A549 treated with ZK216348 at 1 μM for 4 hours (cell line): ENCODE measurements at places on chromosomes 7 and 10. TPM values are rescaled to one million over a fixed set of nuclear protein-coding genes. Genes with fewer than 3 reads are reported as not detected.

Gene FAM13C
- not detected in 5 replicates for total RNA-seq

Gene TMEM178B
- total RNA-seq: 1.1 to 2.6 TPM (median 1.5 TPM) in 5 replicates

Gene CPN1
- 0.16 to 0.28 TPM (median 0.22 TPM) in 4 of 5 replicates, not detected in the other for total RNA-seq

Gene ACSM6
- not detected in 5 replicates for total RNA-seq

Gene PTPRN2
- 0.33 to 1.5 TPM (median 0.86 TPM) in 5 replicates for total RNA-seq

Gene SPDYE11
- total RNA-seq: not detected in 5 replicates

Gene PITX3
- 0.33 to 0.90 TPM (median 0.55 TPM) in 5 replicates for total RNA-seq

Gene CPED1
- not detected in 5 replicates for total RNA-seq

Gene GDF2
- not detected in 5 replicates for total RNA-seq

Gene BTBD16
- 0.22 to 0.92 TPM (median 0.58 TPM) in 5 replicates for total RNA-seq

Gene ELFN1
- total RNA-seq: 0.32 to 0.47 TPM (median 0.38 TPM) in 5 replicates

Gene TAS2R5
- total RNA-seq: 0.33 to 0.65 TPM (median 0.47 TPM) in 4 of 5 replicates, not detected in the other

Gene CCL26
- total RNA-seq: 6.8 to 11.4 TPM (median 7.4 TPM) in 5 replicates

Gene AS3MT
- 2.6 to 5.0 TPM (median 4.7 TPM) in 5 replicates for total RNA-seq

Gene GPRIN2
- 18.5 to 45.5 TPM (median 38.5 TPM) in 5 replicates for total RNA-seq

Gene MACROH2A2
- total RNA-seq: 24.8 to 28.7 TPM (median 28.0 TPM) in 5 replicates

Gene TYSND1
- total RNA-seq: 10.0 to 19.9 TPM (median 19.8 TPM) in 5 replicates

Gene NEURL1
- total RNA-seq: 0.47 to 0.96 TPM (median 0.74 TPM) in 5 replicates

Gene GRM3
- not detected in 5 replicates for total RNA-seq

Gene GLUD1
- total RNA-seq: 83.4 to 103 TPM (median 97.6 TPM) in 5 replicates

Gene STEAP1B
- total RNA-seq: 0.16 to 0.23 TPM (median 0.18 TPM) in 3 of 5 replicates, not detected in the others

Gene TUBB8
- 0.06 TPM in 1 of 5 replicates, not detected in the others for total RNA-seq

Gene CYP3A7
- total RNA-seq: not detected in 5 replicates

Gene IL6
- 0.83 to 8.5 TPM (median 2.0 TPM) in 5 replicates for total RNA-seq

Gene LIPN
- total RNA-seq: not detected in 5 replicates

Gene HGF
- not detected in 5 replicates for total RNA-seq

Gene GPNMB
- 2.2 to 4.8 TPM (median 2.8 TPM) in 5 replicates for total RNA-seq

Gene CACNB2
- total RNA-seq: not detected in 5 replicates

Gene PVRIG
- not detected in 5 replicates for total RNA-seq

Gene SORCS1
- not detected in 5 replicates for total RNA-seq

Gene C10orf53
- not detected in 5 replicates for total RNA-seq

Gene SPDYE2
- not detected in 5 replicates for total RNA-seq

Gene SFMBT2
- total RNA-seq: 6.2 to 9.9 TPM (median 9.0 TPM) in 5 replicates

Gene LEP
- not detected in 5 replicates for total RNA-seq

Gene CALHM1
- not detected in 5 replicates for total RNA-seq

Gene BLVRA
- 69.0 to 85.8 TPM (median 72.2 TPM) in 5 replicates for total RNA-seq

Gene IQCE
- total RNA-seq: 7.6 to 14.0 TPM (median 13.9 TPM) in 5 replicates

Gene FGFR2
- total RNA-seq: 0.31 to 0.68 TPM (median 0.45 TPM) in 5 replicates

Gene ZNF467
- total RNA-seq: 0.45 to 1.4 TPM (median 1.3 TPM) in 5 replicates

Gene SH2D4B
- 0.04 TPM in 1 of 5 replicates, not detected in the others for total RNA-seq

Gene PRPS1L1
- total RNA-seq: not detected in 5 replicates

Gene GPR15LG
- total RNA-seq: not detected in 5 replicates

Gene TMEM139
- total RNA-seq: 0.48 to 1.5 TPM (median 1.0 TPM) in 5 replicates

Gene CPVL
- 0.20 to 0.86 TPM (median 0.41 TPM) in 4 of 5 replicates, not detected in the other for total RNA-seq

Gene MMD2
- not detected in 5 replicates for total RNA-seq

Gene GHRHR
- not detected in 5 replicates for total RNA-seq

Gene NUB1
- total RNA-seq: 38.6 to 67.8 TPM (median 39.0 TPM) in 5 replicates

Gene FAM25G
- total RNA-seq: 3.8 TPM in 1 of 5 replicates, not detected in the others

Gene SEMA3D
- 0.13 TPM in 1 of 5 replicates, not detected in the others for total RNA-seq

Gene COBL
- 4.1 to 5.9 TPM (median 4.5 TPM) in 5 replicates for total RNA-seq

Gene SRGN
- 65.0 to 99.8 TPM (median 67.3 TPM) in 5 replicates for total RNA-seq

Gene INSYN2A
- total RNA-seq: 1.1 to 2.1 TPM (median 1.7 TPM) in 5 replicates

Gene STOX1
- 0.52 to 1.1 TPM (median 0.74 TPM) in 5 replicates for total RNA-seq
